ENCODE measurements at places on chromosomes 12 and 14. TPM values are rescaled to one million over a fixed set of nuclear protein-coding genes. Genes with fewer than 3 reads are reported as not detected.

AHSA1 gene
- total RNA-seq, result 370 TPM

CLEC9A gene
- not detected for total RNA-seq

DNA sequence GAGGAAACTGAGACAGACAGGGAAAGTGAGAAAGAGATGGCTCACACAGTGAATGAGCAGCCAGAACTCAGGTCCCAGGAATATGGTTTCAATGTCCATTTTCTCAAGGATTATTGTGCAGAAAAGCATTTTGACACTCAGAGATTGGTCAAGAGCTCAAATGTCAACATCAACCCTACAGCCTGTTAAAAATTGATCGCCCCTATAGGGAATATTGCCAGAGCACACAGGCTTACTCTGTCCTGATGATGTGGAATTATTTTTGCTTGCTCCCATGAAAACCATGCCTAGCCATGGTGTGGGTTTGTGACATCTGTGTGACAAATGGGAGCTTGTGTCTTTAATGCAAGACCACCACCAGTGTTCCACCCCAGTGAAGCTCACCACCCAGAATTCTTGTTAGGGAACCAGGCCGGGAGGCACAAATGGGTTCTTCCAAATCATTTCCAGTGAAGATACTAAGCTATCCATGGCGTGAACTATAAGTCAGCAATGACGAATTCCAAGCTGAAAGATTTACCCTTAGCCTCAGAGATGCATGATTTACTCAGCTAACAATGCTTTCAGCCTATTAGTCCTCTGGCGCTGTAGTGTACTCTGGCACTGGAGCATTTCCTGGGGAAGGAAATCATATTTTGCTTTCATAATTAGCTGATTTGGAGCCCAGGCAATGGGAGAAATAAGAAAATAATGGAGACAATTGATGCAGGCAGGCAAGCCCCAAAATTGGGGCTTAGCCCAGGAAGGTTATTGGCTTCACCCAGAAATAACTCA is 1188.2 kb upstream of the TMEM132C start:
- no peak overlapping the region for H3K4me3 ChIP-seq
- DNase-seq, result no peak
- H3K27me3 ChIP-seq, result peaks cover 10% of the 10 kb centered on the region

EEF1AKMT3 gene
- 5.4 TPM for total RNA-seq

GRCh38 chr12:75641031-75641780 is 129.8 kb upstream of the KRR1 start:
- no peaks in the 10 kb centered on the region for H3K36me3 ChIP-seq
- no peaks in the 10 kb centered on the region for H3K27me3 ChIP-seq
- peak; percentile 32 for DNase-seq
- peak overlapping the region; percentile 19 for H3K4me3 ChIP-seq
- H3K27ac ChIP-seq, result peak overlapping the region; percentile 89

All from activated T-helper 1 cell treated with anti-CD3 and anti-CD28 coated beads, Interleukin-12 subunit alpha, Interleukin-12 subunit beta, Interleukin-2, Interleukin-4 antibody, amounts not matched to agents 30 ng/mL and 10 ng/mL and 1 ng/mL, durations not matched to agents 14 hours and 24 hours and 36 hours (primary cell).